ENCODE measurements at places on chromosomes 11 and 22. TPM values are rescaled to one million over a fixed set of nuclear protein-coding genes. Genes with fewer than 3 reads are reported as not detected.

- no peak for DNase-seq
Measured at GRCh38 chr11:83574519-83574918, 288.4 kb upstream of the CCDC90B start.

DNA sequence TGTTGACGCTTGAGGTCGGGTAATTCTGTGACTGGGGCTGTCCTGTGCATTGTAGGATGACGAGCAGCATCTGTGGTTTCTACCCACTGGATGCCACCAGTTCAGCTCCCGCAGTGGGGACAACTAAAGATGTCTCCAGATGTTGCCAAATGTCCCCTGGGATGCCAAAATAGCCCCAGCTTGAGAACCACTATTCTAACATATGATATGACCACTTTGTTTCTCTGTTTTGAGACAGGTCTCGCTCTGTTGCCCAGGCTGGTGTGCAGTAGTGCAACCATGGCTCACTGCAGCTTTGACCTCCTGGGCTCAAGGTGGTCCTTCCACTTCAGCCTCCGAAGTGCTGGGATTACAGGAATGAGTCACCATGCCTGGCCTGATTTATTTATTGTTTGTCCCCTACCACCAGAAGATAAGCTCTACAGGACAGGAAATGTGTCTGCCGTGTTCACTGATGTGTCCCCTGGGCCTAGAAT is 4.4 kb upstream of the MEN1 start:
- no peak for DNase-seq

- no peak for DNase-seq
Measured at GRCh38 chr11:30342736-30343166, 19.8 kb downstream of the ARL14EP start.

- DNase-seq, result no peak
Measured at GRCh38 chr11:35932121-35932520, 11.7 kb upstream of the LDLRAD3 start.

DNA sequence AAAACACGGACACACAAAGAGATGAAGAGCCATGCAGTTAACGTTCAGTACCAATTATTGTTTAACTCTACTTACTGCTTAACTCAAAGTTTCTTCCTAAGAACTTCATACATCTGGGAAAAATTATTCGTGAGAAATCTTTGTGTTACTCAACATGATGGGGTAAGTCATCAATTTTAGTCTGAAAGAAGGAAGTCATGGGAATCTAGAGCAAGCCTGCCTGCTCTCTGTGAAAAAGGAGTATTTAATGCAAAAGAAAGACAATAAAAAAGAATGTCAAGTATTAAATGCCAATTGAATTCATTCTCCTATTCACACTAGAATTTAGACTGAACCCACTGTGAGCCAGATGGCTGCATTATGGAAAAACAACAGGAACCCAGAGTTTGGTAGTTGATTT is 16.0 kb downstream of the TMEM123 start:
- DNase-seq, result no peak

- no peak for DNase-seq
Measured at GRCh38 chr11:4134806-4135205, 40.2 kb downstream of the RRM1 start.

DNA sequence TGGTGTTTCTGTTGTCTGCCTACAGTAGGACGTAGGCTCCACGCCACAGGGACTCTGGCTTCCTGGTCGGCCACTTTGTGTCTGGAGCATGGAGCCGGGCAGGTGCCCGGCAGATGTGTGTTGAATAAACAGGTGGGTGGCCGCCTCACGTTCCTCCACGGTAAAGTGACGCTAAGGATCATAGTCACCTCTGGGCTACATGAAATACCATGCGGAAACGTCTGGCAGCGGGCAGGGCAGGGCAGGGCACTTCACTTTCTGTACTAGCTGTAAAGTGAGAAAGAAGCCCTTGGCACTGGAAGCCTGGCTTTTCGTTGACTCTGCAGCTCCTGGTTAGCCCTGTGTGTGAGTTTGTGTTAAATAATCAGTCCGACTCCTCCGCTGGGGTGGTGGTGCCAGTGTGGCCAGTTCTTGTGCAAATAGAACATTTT is 52.4 kb downstream of the MCM5 start:
- no peak for DNase-seq

GRCh38 chr11:1650034-1650917 is 20.7 kb downstream of the KRTAP5-5 start:
- DNase-seq, result no peak

DNA sequence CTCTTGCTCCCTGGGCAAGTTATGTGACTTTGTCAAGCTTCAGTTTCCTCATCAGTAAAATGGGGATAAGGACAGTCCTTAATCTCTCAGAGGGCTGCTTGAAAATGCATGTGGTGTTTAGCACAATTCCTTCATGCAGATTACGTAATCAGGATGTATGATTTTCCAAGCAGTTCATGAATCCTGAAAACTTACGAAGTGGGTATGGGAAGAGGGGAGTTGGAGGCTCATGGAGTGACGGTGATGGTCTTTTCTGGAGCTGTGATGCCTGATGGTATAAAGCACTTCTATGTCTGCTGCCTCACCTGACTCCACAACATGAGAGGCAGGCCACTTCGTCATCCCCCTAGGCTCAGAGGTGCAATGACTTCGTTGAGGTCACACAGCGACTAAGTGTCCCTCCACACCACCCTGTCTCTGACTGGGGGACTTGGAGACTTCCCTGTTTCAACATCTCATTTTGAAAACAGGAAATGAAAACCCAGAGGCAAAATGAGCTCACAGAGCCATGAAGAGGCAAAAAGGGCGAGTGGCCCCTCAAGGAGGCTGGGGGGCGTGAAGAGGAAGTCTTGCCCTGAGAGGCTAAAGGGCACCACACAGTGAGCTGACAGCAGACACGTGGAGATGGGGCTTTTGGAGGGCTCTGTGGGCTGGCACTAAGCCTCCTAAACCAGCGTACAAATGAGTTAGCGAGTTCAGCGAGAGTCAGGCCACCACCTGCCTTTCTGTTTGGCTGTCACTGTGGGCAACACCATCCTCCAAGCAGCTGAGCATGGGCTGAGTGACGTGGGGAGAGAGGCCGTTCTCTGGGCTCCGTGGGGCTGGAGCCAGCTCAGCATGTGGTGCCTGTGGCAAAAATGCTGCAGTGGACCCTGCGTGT is 10.1 kb downstream of the MCM5 start:
- no peak for DNase-seq

DNA sequence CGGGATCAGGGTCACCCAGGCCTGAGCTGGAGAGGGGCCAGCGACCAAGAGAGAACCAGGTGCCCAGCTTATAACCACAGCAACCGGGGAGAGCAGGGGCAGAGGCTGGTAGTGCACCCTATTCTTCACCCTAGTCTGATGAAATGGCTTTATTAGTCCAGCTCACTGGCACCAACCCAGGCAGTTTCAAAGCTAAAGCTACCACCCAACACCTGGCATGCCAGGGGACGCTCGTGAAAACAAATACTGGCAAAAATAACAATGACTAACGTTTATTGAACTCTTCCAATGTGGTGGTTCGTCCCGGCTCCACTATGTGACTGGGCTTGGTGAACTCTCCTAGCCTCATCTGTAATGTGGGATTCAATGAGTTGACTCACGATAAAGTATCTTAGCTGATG is 30.6 kb downstream of the SCGB1A1 start:
- DNase-seq, result no peak

- no peak for DNase-seq
Measured at GRCh38 chr11:69894181-69894611, 75.0 kb upstream of the FGF3 start.

DNA sequence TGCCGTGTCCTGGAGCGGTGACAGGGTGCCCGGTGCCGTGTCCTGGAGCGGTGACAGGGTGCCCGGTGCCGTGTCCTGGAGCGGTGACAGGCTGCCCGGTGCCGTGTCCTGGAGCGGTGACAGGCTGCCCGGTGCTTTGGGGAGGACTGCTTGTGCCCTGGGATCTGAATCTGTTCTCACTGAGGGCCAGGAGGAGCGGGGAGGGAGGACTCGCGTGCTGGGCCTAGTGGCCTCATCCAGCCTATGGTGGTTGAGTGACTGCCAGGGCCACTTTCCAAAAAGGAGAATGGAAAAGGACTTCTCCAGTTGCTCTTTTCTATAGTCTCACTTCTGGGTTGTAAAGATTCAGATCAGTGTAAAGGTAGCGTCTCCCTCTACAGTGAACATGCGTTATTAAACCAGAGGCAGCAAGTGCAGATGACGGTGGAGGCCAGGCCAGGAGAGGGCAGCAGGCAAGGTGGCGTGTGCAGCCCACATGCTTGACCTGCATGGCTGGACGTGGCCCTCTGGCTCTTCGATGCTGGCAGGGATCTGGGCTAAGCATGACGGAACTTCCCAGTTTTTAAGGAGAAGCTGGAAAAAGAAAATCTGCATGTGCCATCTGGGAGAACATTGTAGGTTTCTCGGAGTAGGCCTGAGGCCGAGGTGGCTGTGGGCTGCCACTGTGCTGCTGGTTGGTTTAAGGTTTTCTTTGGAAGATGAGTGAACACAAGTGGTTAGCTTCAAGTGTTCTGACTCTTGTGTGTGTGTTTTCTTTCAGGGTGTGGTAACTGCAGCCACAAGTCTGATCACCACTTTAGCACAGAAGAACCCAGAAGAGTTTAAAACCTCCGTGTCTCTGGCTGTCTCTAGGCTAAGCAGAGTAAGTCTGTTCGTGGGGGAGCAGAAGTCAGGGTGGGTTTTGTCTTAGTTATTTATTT is 55.0 kb downstream of the AP2A2 start:
- DNase-seq, result no peak

DNA sequence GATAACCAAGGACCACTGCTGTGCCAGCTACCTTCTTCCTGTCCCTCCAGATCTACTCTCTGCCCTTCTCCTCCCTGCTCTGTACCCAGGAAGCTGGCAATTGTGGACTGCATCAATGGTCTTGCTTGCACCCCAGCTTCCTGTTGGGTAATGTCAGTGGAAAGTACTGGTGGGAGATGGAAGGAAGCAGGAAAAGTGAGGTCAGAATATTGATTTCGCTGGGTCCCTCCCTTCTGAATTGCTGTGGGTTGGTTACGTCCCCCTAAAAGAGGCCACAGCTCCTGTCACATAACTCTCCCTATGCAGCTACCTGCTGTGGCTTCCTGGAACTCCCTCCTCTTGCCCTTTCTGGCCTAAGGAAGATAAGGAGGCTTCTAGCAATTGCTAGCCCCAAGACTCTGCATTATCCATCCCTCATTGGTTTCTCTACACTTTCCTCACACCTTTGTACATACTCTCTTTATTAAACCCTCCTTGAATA is 81.2 kb downstream of the RASSF10 start:
- no peak for DNase-seq

DNA sequence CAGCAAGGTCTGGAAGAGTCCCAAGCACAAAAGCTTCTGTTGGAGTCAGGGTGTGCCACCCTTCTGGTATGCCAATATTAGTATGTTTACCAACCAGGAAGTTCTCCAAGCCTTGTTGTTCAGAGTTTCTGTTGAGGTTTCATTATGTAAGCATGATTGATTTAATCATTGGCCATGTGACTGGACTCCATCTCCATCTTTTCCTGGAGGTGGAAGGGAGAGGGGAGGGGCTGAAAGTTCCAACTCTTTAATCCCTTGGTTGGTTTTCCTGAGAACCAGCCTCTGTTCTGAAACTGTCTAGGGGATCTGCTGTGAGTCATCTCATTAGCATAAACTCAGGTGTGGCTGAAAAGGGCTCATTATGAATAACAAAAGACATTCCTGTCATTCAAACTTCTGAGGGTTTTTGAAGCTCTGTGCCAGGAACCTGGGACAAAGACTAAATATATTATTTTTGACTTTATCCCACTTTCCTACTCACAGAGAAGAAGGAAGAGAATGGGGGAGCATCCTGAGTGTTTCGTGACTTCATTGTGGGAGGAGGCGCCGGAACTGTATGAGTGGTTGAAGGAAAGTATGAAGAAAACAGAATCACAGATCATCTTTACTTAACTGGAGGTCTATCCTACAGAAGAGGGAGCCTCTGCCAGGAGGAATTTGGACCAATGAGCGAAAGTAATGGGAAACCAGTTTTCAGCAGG is 138.2 kb downstream of the NECTIN1 start:
- DNase-seq, result no peak

DNA sequence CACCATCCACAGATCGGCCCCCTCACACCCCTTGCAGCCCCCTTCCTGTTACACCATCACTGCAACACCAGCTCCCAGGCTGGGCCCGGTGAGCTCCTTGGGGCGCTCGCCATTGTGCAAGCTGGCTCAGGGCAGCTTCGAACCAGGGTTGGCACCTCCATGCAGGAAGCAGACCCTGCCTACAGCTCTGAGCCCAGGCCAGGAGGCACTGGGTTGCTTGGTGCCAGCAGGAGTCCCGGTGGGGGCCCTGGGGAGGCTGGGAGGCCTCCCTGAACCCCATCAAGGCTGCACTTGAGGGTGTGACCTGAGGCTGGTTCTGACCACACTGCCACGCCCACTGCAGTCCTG is 417.1 kb downstream of the CTTN start:
- DNase-seq, result no peak

- DNase-seq, result no peak
Measured at GRCh38 chr22:30185129-30185528, 61.4 kb downstream of the LIF start.

- no peak for DNase-seq
Measured at GRCh38 chr22:38141217-38141973, 30.9 kb upstream of the BAIAP2L2 start.

DNA sequence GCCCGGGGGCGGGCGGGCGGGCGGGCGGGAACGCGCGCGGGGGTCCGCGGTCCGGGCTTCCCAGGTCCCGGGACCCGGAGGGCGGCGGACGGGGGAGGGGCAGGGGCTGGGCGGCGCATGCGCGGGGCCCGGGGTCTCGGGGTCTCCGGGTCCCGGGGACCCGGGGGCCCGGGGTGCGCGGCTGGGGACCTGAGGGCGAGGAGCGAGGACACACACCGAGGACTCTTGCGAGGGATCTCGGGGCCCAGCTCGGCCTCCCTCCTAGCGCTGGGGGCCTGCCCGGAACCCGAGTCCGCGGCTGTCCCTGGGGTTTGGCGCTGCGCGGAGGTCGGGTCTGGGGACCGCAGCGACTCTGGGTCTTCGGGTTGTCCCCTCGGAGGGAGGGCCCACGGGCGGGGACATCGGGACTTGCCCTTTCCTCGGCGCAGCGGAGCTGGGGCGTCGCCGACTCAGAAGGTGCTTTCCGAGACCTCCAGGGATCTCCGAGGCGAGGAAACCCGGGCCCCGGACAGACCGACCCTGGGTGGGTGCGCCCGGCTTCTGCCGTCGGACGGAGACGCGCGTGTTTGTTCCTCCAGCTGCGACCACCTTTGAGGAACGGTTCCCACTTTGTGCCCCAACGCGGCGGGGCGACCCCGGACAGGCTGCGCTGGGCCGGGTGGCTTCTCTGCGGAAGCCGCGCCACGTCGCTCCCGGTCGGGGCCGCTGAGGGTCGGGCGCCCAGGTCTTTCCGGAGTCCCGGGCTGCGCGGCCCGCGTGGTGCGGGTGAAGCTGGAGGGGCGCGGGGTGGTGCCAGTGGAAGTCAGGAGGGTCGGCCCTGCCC is 540 bp downstream of the PPARA start:
- DNase-seq, result no peak

Gene XKR3
- not detected for polyA plus RNA-seq

Gene OR4D5
- not detected for polyA plus RNA-seq

Gene ZNF143
- 26.2 TPM for polyA plus RNA-seq

Gene MADD
- polyA plus RNA-seq, result 54.0 TPM

Gene BRMS1
- 38.6 TPM for polyA plus RNA-seq

Gene FAM180B
- 0.26 TPM for polyA plus RNA-seq

Gene ZBTB16
- 1.3 TPM for polyA plus RNA-seq

Gene B3GAT1
- 6.4 TPM for polyA plus RNA-seq

Gene TYMP
- polyA plus RNA-seq, result 2.2 TPM
